Stimulated activated CD4-positive, alpha-beta T cell treated with anti-CD3 and anti-CD28 coated beads, Interleukin-4, amount 100 ng/mL, for 4 hours (primary cell): ENCODE measurements at places on chromosomes 6 and 20.

GRCh38 chr20:13449868-13450434 is 188.8 kb downstream of the TASP1 start:
- no peak for DNase-seq

DNA sequence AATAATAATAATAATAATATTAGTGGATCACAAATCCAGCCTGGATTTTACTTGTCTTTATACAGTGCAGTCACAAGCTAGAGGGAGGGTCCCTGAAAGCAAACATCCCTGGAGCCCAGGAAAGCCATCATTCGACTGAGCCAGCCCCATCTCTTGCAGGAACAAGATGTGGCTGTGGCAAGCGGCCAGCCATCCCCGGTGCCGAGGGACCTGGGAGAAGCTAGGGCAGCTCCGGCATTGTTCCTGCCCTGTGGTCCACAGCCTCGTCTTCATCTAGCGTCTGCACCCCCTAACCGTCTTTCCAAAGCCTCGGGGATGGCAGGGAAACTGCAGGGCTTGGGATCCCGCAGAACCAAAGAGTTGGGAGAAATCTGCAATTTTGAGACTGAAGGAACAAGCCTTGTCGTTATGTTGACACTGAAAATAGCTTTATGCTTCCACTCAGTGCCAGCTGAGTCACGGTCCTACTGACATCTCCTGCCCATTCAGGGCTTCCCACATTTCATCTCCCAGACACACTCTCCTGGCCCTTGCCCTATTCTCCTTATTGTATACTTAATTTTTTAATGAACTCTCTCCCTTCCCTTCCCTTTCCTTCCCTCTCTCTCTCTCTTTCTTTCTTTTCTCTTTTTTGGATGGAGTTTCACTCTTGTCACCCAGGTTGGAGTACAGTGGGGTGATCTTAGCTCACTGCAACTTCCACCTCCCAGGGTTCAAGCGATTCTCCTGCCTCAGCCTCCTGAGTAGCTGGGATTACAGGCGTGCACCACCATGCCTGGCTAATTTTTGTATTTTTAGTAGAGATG is 62.5 kb upstream of the ZNFX1 start:
- no peak for DNase-seq

GRCh38 chr6:15569035-15569995 is 93.5 kb downstream of the DTNBP1 start:
- DNase-seq: no peak

DNA sequence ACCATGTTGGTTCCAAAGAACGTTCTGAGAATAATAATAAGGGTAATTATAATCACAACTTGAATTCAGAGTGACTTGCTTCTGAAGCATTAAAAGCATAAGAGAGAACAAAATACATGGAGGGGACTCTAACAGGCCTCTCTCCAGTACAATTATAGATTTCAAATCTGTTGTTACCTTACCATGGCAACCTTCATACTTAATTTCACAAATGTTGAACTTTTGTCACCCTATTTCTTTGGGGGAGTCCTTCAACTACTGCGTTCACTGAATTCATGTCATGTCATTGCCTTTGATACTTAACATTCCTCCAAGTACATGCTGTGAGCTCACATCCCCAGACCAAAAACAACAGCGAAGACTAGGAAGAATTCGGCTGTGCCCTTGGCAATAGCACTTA is 104.0 kb downstream of the MKKS start:
- DNase-seq: no peak

DNA sequence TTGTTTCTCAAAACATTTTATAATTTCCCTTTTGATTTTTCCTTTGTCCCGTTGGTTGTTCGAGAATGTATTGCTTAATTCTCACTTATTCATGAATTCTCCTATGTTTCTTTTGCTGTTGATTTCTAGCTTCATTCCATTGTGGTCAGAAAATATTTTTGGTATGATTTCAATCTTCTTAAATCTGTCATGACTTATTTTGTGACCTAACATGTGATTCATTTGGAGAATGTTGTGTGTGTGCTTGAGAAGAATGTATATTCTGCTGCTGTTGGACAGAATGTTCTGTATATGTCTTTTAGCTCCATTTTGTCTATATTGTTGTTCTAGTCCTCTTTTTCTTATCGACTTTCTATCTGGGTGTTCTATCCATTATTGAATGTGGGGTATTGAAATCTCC is 286.2 kb upstream of the RNF217 start:
- DNase-seq: no peak

DNA sequence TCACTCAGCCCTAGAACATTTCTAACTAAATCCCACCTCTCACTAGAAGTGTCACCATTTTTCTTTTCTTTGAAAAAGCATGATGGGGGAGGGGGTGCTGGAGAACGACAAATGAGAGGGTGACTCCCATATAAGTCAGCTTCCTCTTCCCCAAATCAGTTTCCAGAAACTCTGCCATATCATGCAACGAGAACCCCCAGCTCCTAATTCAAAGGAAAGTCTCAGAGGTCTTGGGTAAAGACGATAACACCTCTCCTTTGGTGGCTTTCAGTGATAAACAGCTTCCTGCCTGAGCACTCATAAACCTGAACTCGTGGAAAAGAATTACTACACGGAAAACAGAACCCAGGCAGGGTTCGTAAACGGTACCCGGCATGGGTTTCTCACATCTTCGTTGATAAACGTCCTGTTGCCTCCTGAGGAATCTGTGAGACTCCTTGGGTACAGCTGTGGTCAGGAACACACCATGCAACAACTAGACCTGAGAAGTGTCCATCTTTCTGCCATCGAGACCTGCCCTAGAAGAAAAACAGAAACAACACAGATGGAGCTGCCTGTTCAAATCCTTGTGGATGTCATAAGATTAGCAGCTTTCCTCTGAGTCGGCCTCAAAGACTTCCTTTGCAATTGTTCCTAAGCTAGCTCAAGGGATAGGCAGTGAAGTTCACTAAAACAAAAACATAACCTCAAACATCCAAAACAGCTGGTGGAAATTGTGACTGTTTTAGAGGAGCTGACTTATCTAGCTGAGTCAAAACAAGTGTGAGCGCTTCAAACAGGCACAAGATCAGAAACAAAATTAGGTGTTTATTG is 185.8 kb upstream of the PRDM1 start:
- no peak for DNase-seq

- no peak for DNase-seq
Measured at GRCh38 chr6:66291905-66292304, 584.9 kb upstream of the EYS start.

DNA sequence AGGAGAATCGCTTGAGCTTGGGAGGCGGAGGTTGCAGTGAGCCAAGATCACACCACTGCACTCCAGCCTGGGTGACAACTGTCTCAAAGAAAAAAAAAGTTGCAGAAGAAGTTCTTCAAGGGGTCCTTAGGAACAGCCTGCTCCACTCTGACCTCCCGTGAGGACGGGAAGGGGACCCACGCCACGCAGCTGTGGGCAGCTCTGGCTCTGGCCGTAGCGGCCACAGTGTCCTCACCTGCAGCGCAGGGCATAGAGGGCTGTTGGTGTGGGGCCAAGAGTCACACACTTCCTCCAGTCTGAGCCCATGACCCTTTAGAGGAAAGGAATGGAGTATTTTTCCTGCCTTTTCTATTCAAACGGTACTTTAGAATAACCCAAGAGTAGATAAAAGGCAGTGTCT is 5.4 kb downstream of the NTSR1 start:
- no peak for DNase-seq

DNA sequence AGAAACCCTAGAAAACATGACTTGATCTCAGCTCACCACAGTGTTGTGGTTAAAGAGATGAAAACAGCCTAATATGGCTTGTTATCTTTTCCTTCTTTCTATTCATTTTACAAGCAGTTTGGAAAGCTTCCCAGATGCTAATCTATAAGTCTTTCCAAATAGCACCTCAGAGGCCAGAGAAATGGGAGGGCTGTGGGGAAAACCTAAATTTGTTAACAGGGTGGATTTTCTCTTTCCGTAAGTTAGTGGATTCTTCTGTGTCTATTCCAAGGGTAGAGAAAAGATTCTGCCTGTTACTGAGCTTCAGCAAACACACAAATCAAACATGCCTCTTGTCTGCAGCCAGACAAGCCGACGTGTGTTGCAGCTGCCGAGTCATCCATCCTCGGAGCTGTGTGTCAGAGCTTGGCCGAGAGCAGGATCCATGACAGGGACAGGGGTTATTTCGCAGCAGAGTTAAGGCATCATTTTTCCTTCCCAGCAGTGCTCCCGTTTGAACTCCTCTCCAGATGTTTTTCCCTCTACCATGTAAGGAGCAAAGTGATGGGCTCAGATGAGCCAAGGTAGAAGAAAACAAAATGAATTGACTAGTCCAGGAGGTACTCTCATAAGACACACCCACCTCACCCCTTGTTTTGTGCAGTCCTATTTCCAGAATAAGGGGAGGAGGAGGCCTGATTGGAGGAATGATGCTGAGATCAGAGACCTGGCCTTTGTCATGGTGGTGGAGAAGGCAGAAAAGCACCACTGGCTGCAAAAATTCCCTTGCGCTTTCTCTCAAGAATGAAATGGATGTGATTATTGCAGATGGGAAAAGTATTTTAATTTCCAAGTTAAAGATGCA is 560.0 kb downstream of the C6orf118 start:
- DNase-seq: no peak

GRCh38 chr6:169841251-169841650 is 89.8 kb downstream of the ERMARD start:
- DNase-seq: no peak

DNA sequence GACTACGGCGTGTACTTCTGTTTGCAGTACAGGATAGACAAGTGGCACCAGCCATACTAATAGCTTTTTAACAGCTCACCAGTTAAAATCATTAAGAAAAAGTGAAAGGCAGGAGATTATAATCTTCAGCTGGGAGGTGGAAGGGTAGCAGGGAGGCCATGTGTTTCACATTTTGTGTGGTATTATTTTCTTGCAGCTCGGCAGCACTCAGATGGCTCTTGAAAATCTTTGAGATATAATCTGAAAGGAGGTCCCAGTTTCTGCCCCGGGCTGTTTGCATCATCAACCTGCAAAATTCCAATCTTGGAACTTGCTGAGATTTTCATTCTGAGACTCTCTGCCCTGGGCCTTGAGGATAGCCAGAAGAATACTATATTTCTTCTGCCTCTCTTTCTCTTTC is 87.5 kb upstream of the HDAC2 start:
- no peak for DNase-seq

GRCh38 chr6:35231563-35231962 is 17.8 kb downstream of the SCUBE3 start:
- DNase-seq: no peak

- DNase-seq: no peak
Measured at GRCh38 chr20:38128691-38129090, 36.4 kb downstream of the TGM2 start.

DNA sequence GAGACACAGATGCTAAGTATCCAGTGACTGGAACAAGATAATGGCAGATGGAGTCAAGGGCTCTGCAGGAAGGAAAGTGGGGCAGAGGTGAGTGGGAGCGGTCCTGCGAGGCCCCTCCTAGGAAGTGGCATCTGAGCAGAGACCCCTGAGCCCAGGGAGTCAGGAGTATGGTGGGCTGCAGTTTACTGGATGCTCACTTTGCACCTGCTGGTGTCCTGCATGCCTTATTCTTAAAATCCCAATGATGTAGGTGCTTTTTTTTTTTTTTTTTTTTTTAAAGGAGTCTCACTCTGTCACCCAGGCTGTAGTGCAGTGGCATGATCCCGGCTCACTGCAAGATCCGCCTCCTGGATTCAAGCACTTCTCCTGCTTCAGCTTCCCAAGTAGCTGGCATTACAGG is 5.6 kb downstream of the CEBPB start:
- no peak for DNase-seq

DNA sequence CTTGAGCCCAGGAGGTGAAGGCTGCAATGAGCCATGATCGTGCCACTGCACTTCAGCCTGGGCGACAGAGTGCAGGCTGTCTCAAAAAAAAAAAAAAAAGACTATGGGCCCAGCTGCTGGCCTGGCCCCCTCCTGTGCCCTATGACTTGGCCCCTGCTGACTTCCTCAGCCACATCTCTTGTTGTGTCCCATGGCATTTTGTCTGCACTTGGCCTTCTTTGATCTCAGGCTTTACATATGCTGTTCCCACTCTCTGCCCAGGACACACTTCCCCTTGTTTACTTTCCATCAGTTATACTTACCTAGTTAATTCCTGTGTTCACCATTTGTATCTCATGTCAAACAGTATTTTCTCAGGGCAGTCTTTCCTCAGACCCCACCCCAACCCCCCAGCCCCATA is 44.5 kb downstream of the RPRD1B start:
- DNase-seq: no peak

GRCh38 chr6:105867277-105867676 is 218.9 kb upstream of the PRDM1 start:
- DNase-seq: no peak

DNA sequence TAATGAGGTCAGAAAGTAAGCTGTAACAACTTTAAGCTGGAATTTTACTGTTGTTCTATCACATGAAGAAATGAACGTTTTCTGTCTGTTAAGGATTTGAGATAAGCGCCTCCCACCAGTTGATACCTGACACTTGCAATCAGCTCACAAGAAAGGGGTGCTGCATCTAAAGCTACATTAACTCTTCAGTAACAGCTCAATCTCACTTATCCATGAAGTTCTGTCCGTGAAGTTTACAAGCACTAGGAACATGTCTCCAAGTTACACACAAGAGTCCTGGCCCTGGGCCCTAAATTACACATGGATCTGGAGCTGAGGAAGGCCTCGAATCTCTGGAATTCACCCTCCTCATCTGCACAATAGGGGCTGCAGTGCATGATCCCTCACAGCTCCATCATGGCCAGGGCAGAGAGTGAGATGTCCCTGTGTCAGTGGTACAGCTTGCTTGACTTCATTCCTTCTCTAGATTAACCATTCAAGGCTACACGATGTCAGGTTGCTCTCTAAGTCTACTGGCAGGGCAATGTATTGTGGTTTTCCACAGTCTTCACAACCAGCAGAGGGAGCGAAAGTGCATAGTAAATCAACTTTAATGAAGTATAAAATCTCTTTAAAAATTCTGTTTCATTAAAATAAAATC is 182.4 kb upstream of the MCHR2 start:
- DNase-seq: no peak

GRCh38 chr6:39906318-39906761 is 27.9 kb downstream of the MOCS1 start:
- no peak for DNase-seq

- no peak for DNase-seq
Measured at GRCh38 chr20:36155991-36156390, 1.5 kb downstream of the EPB41L1 start.
